ENCODE measurements at places on chromosomes 7 and 10. TPM values are rescaled to one million over a fixed set of nuclear protein-coding genes. Genes with fewer than 3 reads are reported as not detected.

The CYP2C19 gene
- total RNA-seq, result not detected

The RPA3 gene
- total RNA-seq, result 26.8 TPM

DNA sequence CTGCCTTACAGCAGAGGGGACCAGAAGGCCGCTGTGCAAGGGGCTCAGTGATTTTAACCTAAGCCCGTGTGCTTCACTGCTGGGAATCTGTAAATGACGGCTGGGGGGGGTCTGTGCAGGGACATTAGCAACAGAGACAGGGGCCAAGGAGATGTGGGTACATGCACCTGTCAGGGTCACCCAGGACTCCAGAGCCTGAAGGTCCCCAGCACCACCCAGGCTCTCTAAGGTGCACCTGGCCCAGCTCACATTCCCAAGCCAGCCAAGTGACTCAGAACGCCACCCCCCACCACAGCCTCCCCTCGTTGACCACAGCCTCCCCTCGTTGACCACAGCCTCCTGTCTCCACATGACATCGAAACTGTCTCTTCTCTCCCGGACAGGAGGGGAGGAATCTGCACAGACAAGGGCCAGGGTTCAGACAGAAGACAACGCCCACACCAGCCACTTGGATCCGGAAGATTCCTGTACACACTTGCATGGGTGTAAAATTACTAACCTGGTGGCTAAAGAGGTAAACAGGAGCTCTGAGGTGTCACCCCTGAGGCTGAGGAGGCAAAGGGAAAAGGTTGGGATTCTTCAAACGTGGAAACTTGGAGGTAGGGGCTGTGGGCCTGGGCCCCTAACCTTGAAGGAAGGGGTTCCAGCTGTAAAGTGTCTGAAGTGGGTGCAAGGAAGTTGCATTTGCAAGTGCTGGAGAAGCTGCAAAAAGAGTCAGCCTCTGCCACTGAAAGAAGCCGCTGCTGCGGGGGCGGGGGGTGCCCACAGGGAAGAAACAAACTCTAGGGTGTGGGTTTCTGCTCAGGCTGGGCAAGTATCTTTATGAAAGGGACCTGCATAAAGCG is 27.0 kb downstream of the CALML3 start:
- H3K27me3 ChIP-seq, result no peaks in the 10 kb centered on the region
- peaks cover 54% of the 10 kb centered on the region for H3K4me1 ChIP-seq
- H3K27ac ChIP-seq, result no peak overlapping the region
- DNase-seq, result peak; percentile 38

The ZP3 gene
- total RNA-seq, result 1.7 TPM

DNA sequence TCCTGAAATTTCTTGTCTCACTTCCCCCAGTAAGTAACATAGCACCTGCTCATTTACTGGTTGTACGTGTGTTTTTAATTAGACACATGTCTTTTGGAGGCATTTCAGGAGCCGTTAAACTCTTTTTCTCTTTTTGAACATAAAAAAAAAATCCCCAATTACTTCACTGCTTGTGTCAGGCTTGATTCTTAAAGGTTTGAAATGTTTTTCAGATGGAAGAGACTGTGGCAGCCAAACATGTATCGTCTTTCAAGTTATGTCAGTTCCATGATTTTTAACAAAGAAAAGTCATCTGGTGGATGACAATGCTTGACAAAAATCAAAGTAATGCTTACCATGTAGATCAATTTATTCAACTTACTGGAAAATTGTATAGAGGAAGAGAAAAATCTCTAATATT is 585.8 kb downstream of the GATA3 start:
- no peak for DNase-seq
- no peak overlapping the region for H3K4me3 ChIP-seq
- no peak overlapping the region for H3K27ac ChIP-seq
- H3K36me3 ChIP-seq, result no peaks in the 10 kb centered on the region
- H3K4me1 ChIP-seq, result no peaks in the 10 kb centered on the region

- H3K27me3 ChIP-seq, result no peaks in the 10 kb centered on the region
- no peaks in the 10 kb centered on the region for H3K36me3 ChIP-seq
- no peak overlapping the region for H3K27ac ChIP-seq
- peaks cover 2% of the 10 kb centered on the region for H3K4me1 ChIP-seq
- no peak overlapping the region for H3K4me3 ChIP-seq
Measured at GRCh38 chr7:117123311-117123926, 170.1 kb downstream of the ST7 start.

The TMEM213 gene
- not detected for total RNA-seq

The NPSR1 gene
- not detected for total RNA-seq

The ENTPD1 gene
- total RNA-seq, result 4.6 TPM

- no peaks in the 10 kb centered on the region for H3K36me3 ChIP-seq
- no peak overlapping the region for H3K27ac ChIP-seq
- no peaks in the 10 kb centered on the region for H3K27me3 ChIP-seq
- DNase-seq, result no peak
- peaks cover 4% of the 10 kb centered on the region for H3K4me1 ChIP-seq
Measured at GRCh38 chr7:134029743-134030142, 97.4 kb upstream of the LRGUK start.

- no peak overlapping the region for H3K27ac ChIP-seq
- H3K27me3 ChIP-seq, result peaks cover 4% of the 10 kb centered on the region
- no peaks in the 10 kb centered on the region for H3K36me3 ChIP-seq
- DNase-seq, result no peak
- no peak overlapping the region for H3K4me3 ChIP-seq
Measured at GRCh38 chr10:18230794-18231193, 90.6 kb downstream of the CACNB2 start.

DNA sequence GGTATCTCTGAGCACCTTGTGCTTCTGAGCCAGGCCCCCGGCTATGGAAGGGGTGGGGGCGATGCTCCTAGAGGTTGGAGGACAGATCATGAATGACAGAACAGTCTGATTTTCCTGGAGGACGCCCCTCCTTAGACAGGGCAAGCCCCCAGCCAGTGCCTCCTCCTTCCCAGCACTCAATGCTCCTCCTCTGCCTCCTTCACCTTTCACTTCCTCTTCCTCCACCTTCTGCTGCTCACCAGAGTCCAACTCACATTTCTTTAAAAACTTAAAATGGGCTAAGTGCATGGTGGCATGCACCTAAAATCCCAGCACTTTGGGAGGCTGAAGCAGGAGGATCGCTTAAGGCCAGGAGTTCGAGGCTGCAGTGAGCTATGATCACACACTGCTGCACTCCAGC is 71.1 kb upstream of the CUX1 start:
- peaks cover 2% of the 10 kb centered on the region for H3K4me1 ChIP-seq
- H3K4me3 ChIP-seq, result no peak overlapping the region
- no peak overlapping the region for H3K27ac ChIP-seq
- H3K36me3 ChIP-seq, result no peaks in the 10 kb centered on the region
- peaks cover 36% of the 10 kb centered on the region for H3K27me3 ChIP-seq

The CAMK2B gene
- total RNA-seq, result not detected

The ZYX gene
- 177 TPM for total RNA-seq

GRCh38 chr10:34492081-34492480 is 323.0 kb downstream of the PARD3 start:
- no peak overlapping the region for H3K4me3 ChIP-seq
- no peaks in the 10 kb centered on the region for H3K36me3 ChIP-seq
- no peak for DNase-seq
- H3K4me1 ChIP-seq, result no peaks in the 10 kb centered on the region

- no peaks in the 10 kb centered on the region for H3K36me3 ChIP-seq
- H3K27me3 ChIP-seq, result no peaks in the 10 kb centered on the region
- no peaks in the 10 kb centered on the region for H3K4me1 ChIP-seq
- DNase-seq, result no peak
- no peak overlapping the region for H3K4me3 ChIP-seq
Measured at GRCh38 chr10:85317827-85318226, 989.4 kb downstream of the CCSER2 start.

- no peak overlapping the region for H3K27ac ChIP-seq
- no peak for DNase-seq
- H3K4me1 ChIP-seq, result no peaks in the 10 kb centered on the region
- no peaks in the 10 kb centered on the region for H3K27me3 ChIP-seq
- no peaks in the 10 kb centered on the region for H3K36me3 ChIP-seq
- no peak overlapping the region for H3K4me3 ChIP-seq
Measured at GRCh38 chr7:91169830-91170191, 94.4 kb upstream of the FZD1 start.

The GRM3 gene
- not detected for total RNA-seq

- H3K4me3 ChIP-seq, result no peak overlapping the region
- no peaks in the 10 kb centered on the region for H3K36me3 ChIP-seq
- no peak for DNase-seq
- no peaks in the 10 kb centered on the region for H3K4me1 ChIP-seq
- H3K27me3 ChIP-seq, result no peaks in the 10 kb centered on the region
- H3K27ac ChIP-seq, result no peak overlapping the region
Measured at GRCh38 chr10:49220679-49221078, 32.5 kb upstream of the TMEM273 start.

GRCh38 chr7:143504215-143504936 is 26.7 kb downstream of the TAS2R41 start:
- no peak overlapping the region for H3K4me3 ChIP-seq
- DNase-seq, result no peak
- no peaks in the 10 kb centered on the region for H3K4me1 ChIP-seq
- H3K27ac ChIP-seq, result no peak overlapping the region
- H3K36me3 ChIP-seq, result no peaks in the 10 kb centered on the region

- H3K4me1 ChIP-seq, result no peaks in the 10 kb centered on the region
- no peak for DNase-seq
- no peak overlapping the region for H3K27ac ChIP-seq
- peaks cover 2% of the 10 kb centered on the region for H3K27me3 ChIP-seq
Measured at GRCh38 chr10:109633846-109634245, 289.5 kb downstream of the XPNPEP1 start.

- no peaks in the 10 kb centered on the region for H3K36me3 ChIP-seq
- no peak for DNase-seq
- peaks cover 33% of the 10 kb centered on the region for H3K4me1 ChIP-seq
Measured at GRCh38 chr10:114103284-114103683, 59.6 kb downstream of the ADRB1 start.

- peaks cover 2% of the 10 kb centered on the region for H3K36me3 ChIP-seq
- peaks cover 22% of the 10 kb centered on the region for H3K4me1 ChIP-seq
- no peaks in the 10 kb centered on the region for H3K27me3 ChIP-seq
- H3K27ac ChIP-seq, result peak overlapping the region; percentile 30
- no peak for DNase-seq
- peak overlapping the region; percentile 9 for H3K4me3 ChIP-seq
Measured at GRCh38 chr7:3117081-3117480, 73.4 kb upstream of the CARD11 start.

DNA sequence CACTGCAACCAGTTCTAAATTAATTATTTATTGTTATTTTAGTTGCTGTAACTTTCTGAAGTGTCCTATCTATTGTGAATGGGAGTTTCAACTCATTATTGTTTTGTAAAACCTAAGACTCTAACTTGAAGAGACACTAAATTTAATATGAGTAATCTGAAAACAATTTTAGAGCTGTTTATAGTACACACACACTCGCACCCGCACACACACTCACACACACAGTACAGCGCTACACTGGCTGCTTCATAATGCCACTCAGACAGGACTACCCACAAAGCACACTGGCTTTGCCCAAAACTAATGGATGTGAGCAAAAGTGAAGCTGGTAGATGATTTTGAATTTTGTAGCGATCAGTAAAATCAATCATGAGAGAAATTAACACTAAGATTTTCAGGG is 238.9 kb upstream of the ETV1 start:
- no peak overlapping the region for H3K4me3 ChIP-seq
- H3K4me1 ChIP-seq, result no peaks in the 10 kb centered on the region
- no peaks in the 10 kb centered on the region for H3K27me3 ChIP-seq
- H3K36me3 ChIP-seq, result no peaks in the 10 kb centered on the region
- DNase-seq, result no peak

DNA sequence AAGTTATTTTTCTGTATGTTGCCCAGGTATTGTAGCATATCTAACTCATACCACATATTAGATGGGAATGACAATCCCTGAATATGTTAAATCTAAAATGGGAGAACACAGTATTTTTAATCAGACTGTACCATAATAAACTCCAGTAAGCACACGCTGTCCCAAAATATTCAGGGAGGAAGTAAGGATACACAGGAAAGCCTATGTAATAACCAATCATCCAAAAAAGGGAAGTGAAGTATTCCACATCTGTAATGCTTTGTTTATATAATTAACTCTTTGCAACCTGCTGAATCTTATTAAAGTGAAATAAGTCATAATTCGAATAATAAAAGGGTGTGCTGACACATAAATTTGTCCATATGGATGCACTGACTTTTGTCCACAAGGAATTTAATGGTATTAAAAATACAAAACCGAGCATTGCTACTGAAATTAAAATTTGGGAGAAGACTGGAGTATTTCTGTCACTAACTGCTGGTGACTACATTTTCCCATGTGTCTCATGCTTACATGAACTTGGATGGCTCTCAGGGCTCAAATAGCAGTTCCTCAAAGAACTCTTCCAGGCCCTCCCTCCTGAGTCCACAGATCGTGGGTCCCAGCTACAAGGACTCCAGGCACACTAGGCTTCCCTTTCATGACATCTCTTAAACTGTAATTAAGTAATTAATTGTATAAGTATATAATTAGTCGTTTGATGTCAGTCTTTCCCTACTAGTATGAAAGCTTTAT is 120.6 kb downstream of the NEBL start:
- no peak overlapping the region for H3K27ac ChIP-seq
- H3K27me3 ChIP-seq, result no peaks in the 10 kb centered on the region
- no peak for DNase-seq
- H3K4me3 ChIP-seq, result no peak overlapping the region
- H3K36me3 ChIP-seq, result no peaks in the 10 kb centered on the region

DNA sequence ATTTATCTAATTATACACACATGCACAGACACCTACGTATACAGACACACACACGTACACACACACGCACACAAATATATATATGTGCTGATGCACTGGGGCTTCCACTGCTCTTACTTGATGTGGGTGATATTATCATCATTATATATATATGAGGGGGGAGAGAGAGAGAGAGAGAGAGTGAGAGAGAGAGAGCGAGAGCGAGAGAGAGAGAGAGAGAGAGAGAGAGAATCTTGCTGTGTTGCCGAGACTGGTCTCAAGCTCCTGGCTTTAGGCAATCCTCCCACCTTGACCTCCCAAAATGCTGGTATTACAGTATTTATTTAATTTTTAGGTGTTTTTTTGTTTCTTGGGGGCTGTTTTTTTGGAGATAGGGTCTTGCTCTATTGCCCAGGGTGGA is 3.6 kb upstream of the RABGEF1 start:
- no peak for DNase-seq
- H3K4me3 ChIP-seq, result no peak overlapping the region
- H3K27me3 ChIP-seq, result no peaks in the 10 kb centered on the region
- H3K27ac ChIP-seq, result no peak overlapping the region

- H3K4me1 ChIP-seq, result peaks cover 34% of the 10 kb centered on the region
- no peaks in the 10 kb centered on the region for H3K27me3 ChIP-seq
- peaks cover 18% of the 10 kb centered on the region for H3K36me3 ChIP-seq
- no peak for DNase-seq
- H3K4me3 ChIP-seq, result no peak overlapping the region
Measured at GRCh38 chr7:24826662-24827020, 69.4 kb upstream of the GSDME start.

The GIMAP4 gene
- total RNA-seq, result 341 TPM

DNA sequence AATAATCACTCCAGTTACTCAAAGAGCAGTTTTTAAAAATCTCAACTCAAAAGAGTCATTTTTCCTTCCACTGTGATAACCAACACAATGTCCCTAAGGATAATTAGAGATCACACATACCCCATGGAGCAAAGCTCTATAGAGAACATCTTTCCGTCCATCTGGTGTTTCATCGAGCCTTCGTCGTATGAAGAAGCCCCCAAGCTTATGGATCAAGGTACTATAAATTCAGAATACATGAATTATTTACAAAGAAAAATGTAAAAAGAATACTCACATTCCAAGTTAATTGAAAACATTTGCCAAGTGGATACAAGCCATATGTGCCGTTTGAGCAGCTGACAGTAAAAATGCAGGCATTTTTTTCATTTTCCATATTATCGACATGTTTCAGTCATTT is 14.8 kb downstream of the GPAM start:
- H3K4me3 ChIP-seq, result no peak overlapping the region
- H3K27me3 ChIP-seq, result no peaks in the 10 kb centered on the region
- no peak for DNase-seq
- H3K4me1 ChIP-seq, result no peaks in the 10 kb centered on the region
- no peaks in the 10 kb centered on the region for H3K36me3 ChIP-seq

- H3K4me1 ChIP-seq, result no peaks in the 10 kb centered on the region
- no peak for DNase-seq
- H3K27ac ChIP-seq, result no peak overlapping the region
Measured at GRCh38 chr7:17829001-17829400, 111.3 kb downstream of the SNX13 start.

All from T-cell (primary cell).